ENCODE measurements at places on chromosomes 13 and 19. TPM values are rescaled to one million over a fixed set of nuclear protein-coding genes. Genes with fewer than 3 reads are reported as not detected.

Gene RELB
- 5.7 TPM for total RNA-seq

- DNase-seq = peak; percentile 6
These were observed 2898.7 kb upstream of the PCDH20 start for GRCh38 chr13:64314331-64314730.

DNA sequence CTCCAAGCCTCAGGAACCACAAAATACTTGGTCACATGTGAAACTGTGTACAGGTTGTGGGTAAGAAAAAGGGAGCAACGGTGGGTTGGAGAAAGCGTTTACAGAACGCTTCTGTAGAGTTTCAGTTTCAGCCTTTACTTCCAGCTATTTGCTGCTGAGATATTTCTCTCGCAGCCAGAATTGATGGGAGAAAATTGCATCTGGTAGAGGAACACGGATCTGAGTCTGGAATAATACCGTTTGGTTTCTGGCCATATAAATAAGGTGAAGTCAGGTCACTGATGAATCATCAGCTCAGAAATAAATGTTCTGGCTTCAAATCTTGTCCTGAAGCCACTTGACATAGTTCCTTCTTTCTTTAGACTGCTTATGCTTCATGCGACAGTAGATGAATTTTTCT, 20.3 kb upstream of the RFC3 start:
- DNase-seq = no peak

- no peak for DNase-seq
These were observed 226.8 kb downstream of the RAP2A start for GRCh38 chr13:97660594-97661260.

Gene ZNF564
- 4.4 TPM for total RNA-seq

DNA sequence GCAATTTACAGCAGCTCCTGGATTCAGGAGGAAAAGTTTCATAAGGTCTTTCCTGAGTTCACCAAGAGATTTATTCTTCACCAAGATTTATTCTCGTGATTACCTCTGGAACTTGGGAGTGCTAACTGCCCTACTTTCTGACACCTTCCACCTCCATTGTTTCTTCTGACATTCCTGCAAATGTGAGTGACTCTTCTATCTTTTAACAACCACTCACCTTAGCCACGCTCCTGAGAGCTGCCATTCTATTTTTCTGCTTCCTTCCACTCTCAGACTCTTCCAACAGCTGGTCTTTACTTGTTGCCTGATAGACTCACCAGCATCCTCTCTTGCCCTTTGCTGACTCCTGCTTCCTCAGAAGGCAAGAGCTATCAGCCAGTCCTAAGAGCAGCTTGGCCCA, 11.5 kb upstream of the CBY2 start:
- DNase-seq = no peak

- peak; percentile 28 for DNase-seq
These were observed 17.1 kb upstream of the S1PR4 start for GRCh38 chr19:3161453-3161852.

Gene KIR2DL1
- not detected for total RNA-seq

DNA sequence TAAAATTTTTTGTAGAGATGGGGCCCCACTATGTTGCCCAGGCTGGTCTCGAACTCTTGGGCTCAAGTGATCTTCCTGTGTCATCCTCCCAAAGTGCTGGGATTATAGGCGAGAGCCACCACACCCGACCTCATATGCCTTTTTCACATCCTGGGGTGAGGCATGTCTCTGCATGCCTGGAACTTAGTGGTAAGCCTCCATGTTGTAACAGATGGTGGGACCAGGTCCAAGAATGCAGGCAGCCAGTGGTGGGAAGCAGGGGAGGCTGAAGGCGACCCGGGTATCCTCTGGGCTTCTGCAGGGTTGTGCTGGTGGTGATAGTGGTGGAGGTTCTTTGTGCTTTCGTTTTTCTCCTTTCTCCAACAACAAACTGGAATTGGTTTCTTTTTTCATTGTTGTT, 30.1 kb upstream of the CCDC124 start:
- DNase-seq = peak; percentile 29

DNA sequence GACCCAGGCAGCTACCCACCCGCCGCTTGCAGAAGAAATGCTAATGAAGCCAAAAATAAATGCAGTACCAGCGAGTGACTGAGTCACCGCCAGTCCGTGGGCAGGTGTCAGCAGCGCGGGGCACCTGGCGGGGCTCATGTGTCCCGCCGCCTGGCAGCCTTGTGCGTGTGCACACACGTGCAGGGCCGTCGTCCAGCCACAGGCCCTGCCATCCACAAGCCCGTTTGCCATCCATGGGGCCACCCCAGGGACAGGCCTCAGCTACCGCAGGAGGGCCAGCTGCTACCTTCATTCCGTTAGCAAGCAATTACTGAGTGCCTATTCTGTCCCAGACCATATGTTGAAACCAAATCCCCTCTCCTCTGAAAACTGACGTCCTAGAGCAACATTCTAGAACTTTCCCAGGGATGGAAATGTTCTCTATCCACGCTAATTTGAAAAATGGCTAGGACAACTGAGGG, 20.5 kb downstream of the NCAN start:
- DNase-seq = no peak

Gene ICAM3
- 16.9 TPM for total RNA-seq

DNA sequence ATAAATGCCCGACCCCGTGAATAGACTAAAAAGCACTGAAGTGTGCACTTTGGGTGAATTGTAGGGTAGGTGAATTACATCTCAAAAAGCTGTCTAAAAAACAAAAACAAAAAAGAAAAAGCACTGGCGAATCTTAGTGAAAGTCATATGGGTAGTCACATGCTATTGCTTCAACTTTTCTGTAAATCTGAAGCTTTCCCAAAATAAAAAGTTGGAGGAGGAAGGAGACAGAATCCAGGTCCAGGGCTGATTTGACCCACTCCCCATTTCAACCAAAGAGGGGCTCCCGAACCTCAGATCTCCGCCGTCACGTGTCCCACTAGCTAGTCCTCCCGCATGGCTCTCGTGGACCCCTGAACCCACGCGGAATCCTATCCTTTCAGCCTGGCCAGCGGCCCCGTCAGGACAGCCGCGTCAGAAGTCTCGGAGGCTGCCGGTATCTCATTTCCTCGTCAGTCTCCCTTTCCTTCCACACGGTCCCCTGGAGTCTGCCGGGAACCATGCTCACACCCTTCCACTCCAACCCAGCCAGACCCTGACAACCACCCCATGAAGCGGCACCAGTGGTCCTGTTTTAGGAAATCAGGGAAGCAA, 6.1 kb downstream of the PPP1R12C start:
- no peak for DNase-seq

- DNase-seq = no peak
These were observed 1.5 kb upstream of the ZSCAN4 start for GRCh38 chr19:57667228-57667627.

GRCh38 chr13:43191546-43191945, 168.2 kb downstream of the DNAJC15 start:
- no peak for DNase-seq

DNA sequence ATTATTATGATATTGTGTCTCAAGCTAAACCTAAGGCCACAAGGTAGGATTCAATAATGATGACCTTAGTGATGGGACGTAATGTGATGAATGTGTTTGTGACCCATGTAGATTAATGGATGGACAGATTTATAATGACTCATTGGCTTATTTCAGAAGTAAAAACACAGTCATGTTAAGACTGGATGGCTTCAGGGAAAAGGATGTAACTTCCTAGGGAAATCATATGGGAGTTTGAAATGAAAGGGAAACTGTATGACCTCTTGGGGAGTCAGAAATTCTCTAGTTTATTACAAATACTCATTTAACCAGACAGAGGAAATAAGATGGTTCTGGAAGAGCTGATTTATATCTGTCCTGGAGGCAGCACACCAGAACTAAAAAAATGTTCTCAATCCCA, 2.9 kb downstream of the EDNRB start:
- no peak for DNase-seq

GRCh38 chr13:42702716-42703115, 78.7 kb upstream of the FAM216B start:
- DNase-seq = no peak

DNA sequence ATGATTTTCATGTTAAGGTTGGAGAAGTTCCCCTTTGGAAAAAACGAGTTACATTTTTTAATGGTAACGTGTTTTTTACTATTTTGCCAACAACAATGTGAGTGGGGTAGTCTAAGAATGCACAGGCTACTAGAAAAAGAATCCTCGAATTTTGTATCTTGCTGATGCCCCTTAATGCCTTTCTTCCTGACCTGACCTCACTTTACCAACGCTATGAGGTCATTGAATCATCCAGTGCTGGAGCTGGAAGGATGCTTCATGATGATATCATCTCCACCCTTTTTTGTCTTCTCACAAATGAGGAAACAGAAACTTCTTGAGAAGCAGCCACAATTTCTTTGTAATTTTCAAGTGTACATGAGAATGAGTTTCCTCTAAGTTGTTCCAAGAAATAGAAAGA, 8.2 kb upstream of the UBL3 start:
- peak; percentile 32 for DNase-seq

Gene SLC46A3
- 4.3 TPM for total RNA-seq

Gene CNFN
- 0.60 TPM for total RNA-seq

- peak; percentile 64 for DNase-seq
These were observed 21.7 kb downstream of the CEACAM21 start for GRCh38 chr19:41597600-41598041.

Gene ZNF446
- 6.5 TPM for total RNA-seq

DNA sequence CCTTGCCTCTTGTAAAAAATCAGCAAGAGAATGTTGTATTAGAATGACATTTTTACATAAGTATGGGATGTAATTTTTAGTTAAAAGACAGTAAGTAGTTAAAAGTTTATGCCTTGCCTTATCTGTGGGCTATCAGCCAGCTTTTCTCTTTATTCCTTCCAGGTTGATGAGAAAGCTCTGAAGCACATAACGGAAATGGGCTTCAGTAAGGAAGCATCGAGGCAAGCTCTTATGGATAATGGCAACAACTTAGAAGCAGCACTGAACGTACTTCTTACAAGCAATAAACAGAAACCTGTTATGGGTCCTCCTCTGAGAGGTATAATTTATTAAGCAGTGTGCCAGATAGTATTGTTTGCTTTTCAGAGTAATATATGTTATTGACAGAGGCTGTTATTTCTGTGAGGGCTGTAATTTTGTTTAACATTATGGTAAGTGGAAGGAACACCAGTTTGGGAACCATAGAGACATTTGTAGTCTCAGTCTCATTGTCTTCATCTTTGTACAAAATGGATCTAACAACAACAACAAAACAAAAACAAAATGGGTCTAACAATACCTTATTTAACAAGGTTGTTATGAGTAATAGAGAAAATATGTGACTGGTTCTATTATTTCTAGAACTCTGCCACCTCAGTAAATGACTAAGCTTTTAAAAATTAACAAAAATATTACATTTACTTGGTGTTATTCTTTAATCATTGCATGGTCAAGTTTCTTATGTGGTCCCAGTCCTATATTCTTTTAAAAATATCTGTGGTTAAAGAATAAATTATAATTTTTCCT, 112.8 kb downstream of the TDRD3 start:
- DNase-seq = peak; percentile 1

GRCh38 chr19:16470911-16471811, 609 bp downstream of the EPS15L1 start:
- DNase-seq = peak; percentile 41

DNA sequence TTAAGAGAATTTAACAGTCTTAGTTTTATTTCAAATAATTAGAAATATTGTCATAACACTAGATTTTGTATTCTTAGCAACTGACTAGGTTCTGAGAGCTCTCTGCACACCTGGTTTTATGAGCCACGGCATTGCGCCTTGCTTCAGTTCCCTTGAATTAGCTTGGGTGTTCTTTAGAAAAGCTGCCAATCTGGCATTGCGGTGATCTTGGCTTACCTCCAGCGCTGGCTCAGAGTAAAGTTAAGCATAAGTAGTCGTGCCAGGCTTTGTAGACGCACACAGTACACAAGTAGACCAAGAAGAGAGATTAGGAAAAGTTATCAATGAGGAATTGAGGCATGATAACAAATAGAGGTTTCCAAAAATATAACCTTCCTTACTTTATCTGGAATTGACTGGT, 45.7 kb downstream of the TPP2 start:
- no peak for DNase-seq

DNA sequence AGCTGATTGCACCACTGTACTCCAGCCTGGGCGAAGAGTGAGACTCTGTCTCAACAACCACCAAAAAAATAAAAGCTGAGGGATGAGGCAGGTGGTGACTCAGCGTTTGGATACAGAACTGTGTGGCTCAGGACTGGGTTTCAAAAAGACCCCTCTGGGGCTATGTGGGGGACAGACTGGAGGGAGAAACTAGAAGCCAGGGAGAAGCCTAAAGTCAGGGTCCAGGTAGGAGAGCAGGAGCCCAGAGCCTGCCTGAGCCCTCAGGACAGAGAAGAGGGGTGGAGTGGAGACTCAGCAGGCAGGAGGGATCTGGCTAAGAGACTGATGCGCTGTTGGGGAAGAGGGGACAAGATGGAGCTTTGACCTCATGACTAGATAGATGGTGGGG, 1.8 kb upstream of the CD37 start:
- no peak for DNase-seq

GRCh38 chr13:98075048-98075447, 67.8 kb upstream of the FARP1 start:
- no peak for DNase-seq

- DNase-seq = peak; percentile 35
These were observed at the start of gene PGPEP1 for GRCh38 chr19:18340190-18340989. Gene PGPEP1 (plus strand): TSS chr19:18340598. CDS start chr19:18340682, 84 bp downstream.

Measured in HFFc6 (cell line).